Right cardiac atrium (tissue), 5 donors: ENCODE measurements at places on chromosomes 3 and 15. TPM values are rescaled to one million over a fixed set of nuclear protein-coding genes. Genes with fewer than 3 reads are reported as not detected.

GRCh38 chr15:90266485-90266884, 1.0 kb downstream of the NGRN start:
- no peak for DNase-seq

Gene CHRD
- polyA plus RNA-seq, result 12.1 TPM

- no peak for DNase-seq
These were observed 488.5 kb upstream of the THBS1 start for GRCh38 chr15:39092354-39092753.

Gene PDZRN3
- 53.6 TPM for polyA plus RNA-seq

GRCh38 chr3:52820736-52821135, 9.7 kb downstream of the ITIH4 start:
- no peak for DNase-seq

GRCh38 chr3:97990624-97991292, 18.5 kb upstream of the RIOX2 start:
- DNase-seq, result no peak

GRCh38 chr15:58856086-58856485, 77.4 kb downstream of the SLTM start:
- no peak for DNase-seq

DNA sequence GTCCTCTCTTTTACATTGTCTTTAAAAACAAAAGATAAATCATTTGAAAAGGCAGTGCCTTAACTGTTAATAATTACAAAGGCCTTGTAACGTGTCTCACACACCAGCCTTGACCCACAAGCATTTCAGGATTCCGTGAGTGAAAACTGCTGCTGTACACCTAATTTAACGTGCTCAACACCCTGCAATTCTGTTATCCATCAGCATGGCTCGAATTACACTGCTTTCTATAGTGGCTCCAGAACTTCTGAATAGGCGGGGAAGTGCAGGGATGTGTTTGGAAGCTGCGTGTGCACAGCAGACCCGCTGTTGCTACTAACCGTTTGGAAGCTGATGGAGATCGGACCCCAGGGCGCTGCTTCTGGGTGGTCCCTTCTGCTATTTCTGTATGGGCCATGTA, 9.9 kb upstream of the ETFA start:
- DNase-seq, result no peak

Gene GOLGA8G
- polyA plus RNA-seq, result not detected

GRCh38 chr3:136595913-136596697, 156.1 kb downstream of the STAG1 start:
- DNase-seq, result no peak
